ENCODE measurements at places on chromosomes 2 and 18. TPM values are rescaled to one million over a fixed set of nuclear protein-coding genes. Genes with fewer than 3 reads are reported as not detected.

- no peak overlapping the region for H3K27ac ChIP-seq
Observed at GRCh38 chr2:12456293-12457106, 260.2 kb upstream of the TRIB2 start.

The SKA1 gene
- total RNA-seq, result 15.7 TPM

The ASXL3 gene
- total RNA-seq, result 0.35 TPM

GRCh38 chr2:46048693-46049092, 248.5 kb upstream of the EPAS1 start:
- no peaks in the 10 kb centered on the region for H3K27me3 ChIP-seq
- no peak for DNase-seq
- H3K36me3 ChIP-seq, result no peaks in the 10 kb centered on the region
- no peak overlapping the region for H3K4me3 ChIP-seq
- H3K27ac ChIP-seq, result no peak overlapping the region

- no peak for DNase-seq
- H3K36me3 ChIP-seq, result no peaks in the 10 kb centered on the region
- H3K27me3 ChIP-seq, result peaks cover 16% of the 10 kb centered on the region
Observed at GRCh38 chr2:74444498-74445318, 3.0 kb upstream of the RTKN start.

- no peaks in the 10 kb centered on the region for H3K27me3 ChIP-seq
- H3K4me3 ChIP-seq, result no peak overlapping the region
- no peak for DNase-seq
- H3K36me3 ChIP-seq, result no peaks in the 10 kb centered on the region
- H3K27ac ChIP-seq, result no peak overlapping the region
Observed at GRCh38 chr18:75162467-75162866, 46.5 kb downstream of the PTGR3 start.

GRCh38 chr2:144201868-144202468, 318.0 kb downstream of the ZEB2 start:
- H3K36me3 ChIP-seq, result no peaks in the 10 kb centered on the region
- H3K27ac ChIP-seq, result no peak overlapping the region
- 0 out of 2 replicates have a peak, but pooled peaks cover 4% of the 10 kb centered on the region for H3K4me1 ChIP-seq
- H3K4me3 ChIP-seq, result no peak overlapping the region
- H3K27me3 ChIP-seq, result no peaks in the 10 kb centered on the region
- DNase-seq, result no peak

DNA sequence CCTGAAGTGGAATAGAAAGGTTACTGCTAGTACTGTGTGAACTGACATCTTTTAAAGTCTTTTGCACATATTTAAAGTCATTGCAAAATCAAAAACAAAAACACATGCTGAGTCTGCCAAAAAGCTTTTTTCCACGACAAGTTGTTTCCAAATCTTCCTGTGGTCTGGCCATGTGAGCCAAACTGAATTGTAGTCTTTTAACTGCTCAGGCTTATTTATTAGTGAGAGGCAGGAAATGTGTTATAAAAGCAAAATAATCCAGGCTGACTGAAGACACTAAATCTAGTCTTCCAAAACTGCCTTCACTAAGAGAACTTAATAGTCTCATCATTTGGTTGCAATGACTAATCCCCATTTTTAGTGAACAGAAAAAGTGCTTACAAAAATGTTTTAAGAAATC, 2.3 kb downstream of the KRCC1 start:
- peak overlapping the region; percentile 55 for H3K27ac ChIP-seq
- H3K27me3 ChIP-seq, result no peaks in the 10 kb centered on the region

The RGPD3 gene
- total RNA-seq, result 0.11 TPM

- H3K27me3 ChIP-seq, result no peaks in the 10 kb centered on the region
- DNase-seq, result peak; percentile 17
- no peaks in the 10 kb centered on the region for H3K4me1 ChIP-seq
- no peaks in the 10 kb centered on the region for H3K36me3 ChIP-seq
- no peak overlapping the region for H3K4me3 ChIP-seq
- H3K27ac ChIP-seq, result no peak overlapping the region
Observed at GRCh38 chr2:60972889-60973656, 44.4 kb upstream of the PEX13 start.

- DNase-seq, result peak; percentile 75
- no peaks in the 10 kb centered on the region for H3K27me3 ChIP-seq
- H3K36me3 ChIP-seq, result peaks cover 9% of the 10 kb centered on the region
- H3K4me1 ChIP-seq, result peaks cover 52% of the 10 kb centered on the region
- no peak overlapping the region for H3K27ac ChIP-seq
Observed at GRCh38 chr2:54522624-54523281, 66.6 kb downstream of the SPTBN1 start.

DNA sequence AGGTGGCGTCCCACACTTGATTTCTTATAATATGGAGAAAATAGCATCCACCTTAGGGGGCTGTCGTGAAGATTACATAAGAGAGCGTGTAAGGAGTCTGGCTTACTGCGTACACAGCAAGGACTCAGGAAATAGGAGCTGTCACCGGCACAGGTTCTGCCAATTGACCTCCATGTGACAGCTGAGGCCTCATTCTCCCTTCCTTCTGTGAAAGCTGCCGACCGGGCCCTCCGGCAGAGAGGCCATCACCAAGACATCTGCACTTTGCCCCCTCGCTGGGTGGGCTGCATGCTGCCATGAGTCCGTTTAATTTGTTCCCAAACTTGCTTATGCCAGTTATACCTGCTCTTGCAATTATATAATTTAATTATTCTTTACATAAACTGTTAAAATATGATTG, 27.7 kb downstream of the HS1BP3 start:
- H3K4me3 ChIP-seq, result no peak overlapping the region
- no peak for DNase-seq
- H3K36me3 ChIP-seq, result no peaks in the 10 kb centered on the region
- no peaks in the 10 kb centered on the region for H3K27me3 ChIP-seq
- no peaks in the 10 kb centered on the region for H3K4me1 ChIP-seq

The NYAP2 gene
- not detected for total RNA-seq

GRCh38 chr2:36059691-36060090, 295.9 kb upstream of the CRIM1 start:
- H3K36me3 ChIP-seq, result no peaks in the 10 kb centered on the region
- no peak overlapping the region for H3K4me3 ChIP-seq
- H3K27me3 ChIP-seq, result no peaks in the 10 kb centered on the region

The HK2 gene
- 61.6 TPM for total RNA-seq

- DNase-seq, result no peak
- peaks cover 17% of the 10 kb centered on the region for H3K4me1 ChIP-seq
- H3K36me3 ChIP-seq, result peaks cover 73% of the 10 kb centered on the region
- no peak overlapping the region for H3K27ac ChIP-seq
Observed at GRCh38 chr2:135783439-135783838, 41.8 kb downstream of the UBXN4 start.

DNA sequence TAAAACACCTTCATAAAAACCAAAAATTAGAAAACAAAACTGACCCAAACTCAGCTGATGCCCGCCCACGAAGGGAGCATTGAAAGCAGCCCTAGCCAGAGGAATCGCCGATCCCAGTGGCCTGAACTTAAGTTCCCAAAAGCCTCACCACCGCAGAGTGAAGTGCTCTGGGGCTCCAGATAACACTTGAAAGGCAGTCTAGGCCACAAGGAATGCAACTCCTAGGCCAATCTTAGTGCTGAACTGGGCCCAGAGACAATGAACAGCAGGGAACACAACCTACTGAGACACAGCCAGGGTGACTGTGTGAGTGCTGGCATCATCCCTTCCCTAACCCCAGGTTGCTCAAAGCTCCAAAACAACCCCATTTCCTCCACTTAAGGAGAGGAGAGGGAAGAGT, 59.6 kb upstream of the CHN1 start:
- no peak overlapping the region for H3K27ac ChIP-seq
- H3K4me1 ChIP-seq, result no peaks in the 10 kb centered on the region
- H3K4me3 ChIP-seq, result no peak overlapping the region
- peaks cover 10% of the 10 kb centered on the region for H3K36me3 ChIP-seq
- no peaks in the 10 kb centered on the region for H3K27me3 ChIP-seq

GRCh38 chr2:19255481-19255880, 102.9 kb downstream of the OSR1 start:
- DNase-seq, result no peak
- H3K4me3 ChIP-seq, result no peak overlapping the region
- no peak overlapping the region for H3K27ac ChIP-seq
- no peaks in the 10 kb centered on the region for H3K27me3 ChIP-seq

- H3K27ac ChIP-seq, result peak overlapping the region; percentile 88
- peaks cover 7% of the 10 kb centered on the region for H3K36me3 ChIP-seq
- DNase-seq, result peak; percentile 23
- H3K4me1 ChIP-seq, result peaks cover 9% of the 10 kb centered on the region
- H3K27me3 ChIP-seq, result no peaks in the 10 kb centered on the region
Observed at GRCh38 chr2:219171231-219171651, 1.4 kb upstream of the SLC23A3 start.

DNA sequence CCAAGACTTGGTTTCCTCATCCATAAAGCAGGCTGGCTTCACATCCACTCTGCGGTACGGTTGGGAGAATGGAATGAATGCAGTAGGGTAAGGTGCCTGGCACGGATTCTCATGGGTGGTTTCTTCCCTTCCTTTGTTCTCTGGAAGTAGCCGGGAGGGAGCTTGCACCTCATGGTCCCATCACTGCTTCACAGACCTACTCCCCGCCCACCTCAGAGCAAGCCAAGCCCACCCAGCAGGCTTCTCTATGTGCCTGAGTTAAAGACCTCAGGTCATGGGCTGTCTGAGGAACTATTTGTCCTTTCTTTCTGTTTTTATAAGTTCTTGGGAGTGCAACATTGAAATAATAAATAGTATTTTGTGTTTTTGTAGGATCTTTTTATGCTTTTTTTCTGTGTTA, 3.5 kb downstream of the DCDC2C start:
- H3K27ac ChIP-seq, result no peak overlapping the region
- H3K4me3 ChIP-seq, result no peak overlapping the region
- H3K4me1 ChIP-seq, result no peaks in the 10 kb centered on the region
- H3K36me3 ChIP-seq, result peaks cover 46% of the 10 kb centered on the region

- H3K36me3 ChIP-seq, result peaks cover 11% of the 10 kb centered on the region
- peaks cover 7% of the 10 kb centered on the region for H3K27me3 ChIP-seq
- no peak for DNase-seq
- peaks cover 3% of the 10 kb centered on the region for H3K4me1 ChIP-seq
Observed at GRCh38 chr2:23679044-23679443, 247.9 kb downstream of the ATAD2B start.

The ABCG8 gene
- 0.25 TPM for total RNA-seq

The OBSL1 gene
- total RNA-seq, result 221 TPM

- H3K27ac ChIP-seq, result no peak overlapping the region
- peak; percentile 93 for DNase-seq
- no peak overlapping the region for H3K4me3 ChIP-seq
Observed at GRCh38 chr2:7672027-7672684, 754.9 kb downstream of the RNF144A start.

DNA sequence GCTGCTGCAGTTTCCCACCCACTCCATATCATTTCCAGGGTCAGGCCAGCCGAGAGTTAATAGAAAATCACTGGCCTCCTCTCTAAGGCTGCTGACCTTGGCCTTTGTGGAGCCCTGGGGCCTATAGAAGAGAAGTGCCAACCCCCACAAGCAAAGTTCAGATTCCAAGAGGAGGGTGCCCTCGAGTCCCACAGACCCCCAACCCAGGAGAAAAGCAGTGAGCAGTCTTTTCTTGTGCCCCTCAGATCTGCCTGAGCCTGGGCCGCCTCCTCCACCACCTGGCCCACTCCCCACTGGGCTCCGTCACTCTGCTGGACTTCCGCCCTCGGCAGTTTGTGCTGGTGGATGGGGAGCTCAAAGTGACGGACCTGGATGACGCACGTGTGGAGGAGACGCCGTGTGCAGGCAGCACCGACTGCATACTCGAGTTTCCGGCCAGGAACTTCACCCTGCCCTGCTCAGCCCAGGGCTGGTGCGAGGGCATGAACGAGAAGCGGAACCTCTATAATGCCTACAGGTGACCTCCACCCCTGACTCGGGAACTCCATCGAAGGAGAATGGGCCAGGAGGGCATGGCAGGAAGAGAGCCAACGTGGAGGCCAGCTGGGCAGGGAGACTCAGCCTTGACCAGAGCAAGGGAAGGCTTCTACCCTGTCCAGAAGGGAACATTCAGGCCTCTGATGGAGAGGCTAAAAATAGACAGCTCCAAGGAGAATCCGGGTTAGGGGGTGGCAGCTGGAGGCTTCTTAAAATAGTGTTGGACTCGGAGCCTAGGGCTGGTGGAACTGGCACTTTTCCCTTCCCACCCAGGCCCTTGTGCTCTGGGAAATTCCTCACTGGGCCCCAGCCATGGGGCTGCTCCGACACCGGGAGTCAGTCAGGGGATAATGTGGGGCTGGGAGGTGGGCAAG, 6.2 kb downstream of the PKDCC start:
- H3K4me3 ChIP-seq, result no peak overlapping the region
- peak overlapping the region; percentile 45 for H3K27ac ChIP-seq
- peaks cover 63% of the 10 kb centered on the region for H3K4me1 ChIP-seq
- DNase-seq, result no peak
- peaks cover 13% of the 10 kb centered on the region for H3K36me3 ChIP-seq

DNA sequence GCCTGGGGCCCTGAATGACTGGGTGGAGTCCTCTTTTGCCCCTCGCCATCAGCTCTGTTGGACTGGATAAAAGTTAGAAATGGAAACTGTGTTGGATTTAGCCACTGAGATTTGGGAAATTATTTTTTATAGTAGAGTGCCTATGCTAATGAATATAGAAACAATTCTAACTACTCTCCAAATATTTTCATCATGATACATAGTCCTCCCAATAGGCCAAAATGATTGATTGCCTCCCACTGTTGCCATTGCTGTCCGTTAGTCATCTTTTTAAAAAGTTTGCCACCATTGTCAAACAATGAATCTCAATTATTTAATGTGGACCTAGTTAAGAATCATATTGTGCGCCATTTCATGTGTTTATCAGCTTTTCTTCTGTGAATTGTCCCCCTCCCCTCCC, 417.0 kb downstream of the GALR1 start:
- no peaks in the 10 kb centered on the region for H3K36me3 ChIP-seq
- H3K27me3 ChIP-seq, result no peaks in the 10 kb centered on the region
- DNase-seq, result no peak
- H3K4me3 ChIP-seq, result no peak overlapping the region

GRCh38 chr2:200077210-200077650, 121.8 kb downstream of the MAIP1 start:
- peaks cover 17% of the 10 kb centered on the region for H3K4me1 ChIP-seq
- no peak overlapping the region for H3K27ac ChIP-seq
- no peaks in the 10 kb centered on the region for H3K27me3 ChIP-seq
- H3K4me3 ChIP-seq, result no peak overlapping the region

The HNMT gene
- total RNA-seq, result 2.8 TPM

DNA sequence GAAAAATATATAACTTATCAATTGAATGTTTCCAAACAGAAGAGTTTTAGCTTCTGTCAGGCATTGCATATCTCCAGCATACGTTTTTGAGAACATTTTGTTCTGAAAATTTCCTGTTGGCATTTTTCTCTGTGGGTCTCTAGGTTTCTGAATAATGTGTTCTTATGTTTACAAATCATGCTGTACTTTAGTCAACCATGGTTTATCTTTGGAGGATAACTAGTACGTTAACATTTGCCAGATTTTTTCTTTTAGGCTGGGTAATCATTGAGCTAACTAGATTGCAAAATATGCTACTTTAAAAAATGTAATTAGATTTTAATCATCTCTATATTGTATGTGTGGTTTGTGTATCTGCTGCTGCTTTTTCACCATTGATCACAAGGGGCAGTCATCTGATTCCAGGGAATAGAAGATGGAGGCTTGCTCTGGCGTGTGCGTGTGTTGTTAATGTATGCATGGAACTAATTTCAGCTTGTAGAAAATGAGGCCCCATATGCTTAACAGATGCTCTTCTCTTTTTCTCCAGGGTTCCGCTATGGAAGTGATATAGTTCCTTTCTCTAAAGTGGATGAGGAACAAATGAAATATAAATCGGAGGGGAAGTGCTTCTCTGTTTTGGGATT, 21.3 kb downstream of the XRCC5 start:
- no peak overlapping the region for H3K4me3 ChIP-seq
- no peak for DNase-seq
- H3K27ac ChIP-seq, result no peak overlapping the region
- peaks cover 87% of the 10 kb centered on the region for H3K36me3 ChIP-seq
- H3K27me3 ChIP-seq, result no peaks in the 10 kb centered on the region
